CD4-positive, alpha-beta memory T cell (primary cell): ENCODE measurements at places on chromosomes 3 and 15. TPM values are rescaled to one million over a fixed set of nuclear protein-coding genes. Genes with fewer than 3 reads are reported as not detected.

Gene MFGE8
- 92.8 TPM for total RNA-seq

- H3K4me1 ChIP-seq = peaks cover 23% of the 10 kb centered on the region
- no peak overlapping the region for H3K4me3 ChIP-seq
- H3K36me3 ChIP-seq = no peaks in the 10 kb centered on the region
- no peaks in the 10 kb centered on the region for H3K27me3 ChIP-seq
- H3K27ac ChIP-seq = no peak overlapping the region
- no peak for DNase-seq
Measured at GRCh38 chr3:141275032-141275422, 43.4 kb downstream of the PXYLP1 start.

DNA sequence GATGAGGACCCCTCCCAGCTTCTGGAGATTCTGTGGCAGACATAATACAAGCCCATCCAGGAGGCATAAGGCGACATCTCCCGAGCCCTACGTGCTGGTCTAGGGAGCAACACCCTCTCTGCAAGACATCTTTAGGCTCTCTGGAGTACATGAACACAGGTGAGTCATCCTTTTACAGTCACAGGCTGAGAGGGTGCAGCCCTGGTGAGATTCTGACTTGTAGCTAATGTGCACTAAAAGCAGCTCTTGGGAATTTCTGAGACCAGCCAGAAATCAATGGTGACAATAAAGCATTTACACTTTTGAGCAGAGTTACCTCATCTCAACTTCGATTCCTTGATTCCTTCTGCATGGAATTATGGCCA lies 131.1 kb downstream of the XXYLT1 start:
- DNase-seq = no peak
- H3K36me3 ChIP-seq = no peaks in the 10 kb centered on the region
- H3K4me1 ChIP-seq = no peaks in the 10 kb centered on the region
- no peak overlapping the region for H3K27ac ChIP-seq

DNA sequence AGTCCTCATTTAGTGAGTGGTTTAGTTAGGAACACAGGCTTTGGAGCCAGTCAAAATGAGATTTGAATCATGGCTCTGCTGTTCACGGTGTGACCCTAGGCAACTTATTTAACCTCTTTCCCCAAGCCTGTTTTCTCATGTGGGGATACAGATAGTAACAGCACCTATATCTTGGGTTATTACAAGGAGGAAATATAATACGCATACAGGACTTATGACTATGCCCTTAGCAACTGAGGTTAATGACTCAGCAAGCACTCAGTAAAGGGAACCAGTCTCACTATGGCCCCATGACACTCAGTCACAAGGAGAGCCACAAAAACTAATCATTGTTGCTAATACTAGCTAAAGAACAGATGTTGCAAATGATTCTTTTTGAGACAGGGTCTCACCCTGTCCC lies 45.9 kb downstream of the SUMF1 start:
- no peak overlapping the region for H3K27ac ChIP-seq
- H3K4me1 ChIP-seq = no peaks in the 10 kb centered on the region
- no peaks in the 10 kb centered on the region for H3K27me3 ChIP-seq
- H3K36me3 ChIP-seq = no peaks in the 10 kb centered on the region
- no peak overlapping the region for H3K4me3 ChIP-seq

GRCh38 chr15:40481341-40482074 lies 10.7 kb downstream of the CHST14 start:
- no peaks in the 10 kb centered on the region for H3K4me1 ChIP-seq
- H3K36me3 ChIP-seq = no peaks in the 10 kb centered on the region
- no peak overlapping the region for H3K4me3 ChIP-seq
- H3K27me3 ChIP-seq = no peaks in the 10 kb centered on the region
- no peak overlapping the region for H3K27ac ChIP-seq
